ENCODE measurements at places on chromosomes 7 and 10.

DNA sequence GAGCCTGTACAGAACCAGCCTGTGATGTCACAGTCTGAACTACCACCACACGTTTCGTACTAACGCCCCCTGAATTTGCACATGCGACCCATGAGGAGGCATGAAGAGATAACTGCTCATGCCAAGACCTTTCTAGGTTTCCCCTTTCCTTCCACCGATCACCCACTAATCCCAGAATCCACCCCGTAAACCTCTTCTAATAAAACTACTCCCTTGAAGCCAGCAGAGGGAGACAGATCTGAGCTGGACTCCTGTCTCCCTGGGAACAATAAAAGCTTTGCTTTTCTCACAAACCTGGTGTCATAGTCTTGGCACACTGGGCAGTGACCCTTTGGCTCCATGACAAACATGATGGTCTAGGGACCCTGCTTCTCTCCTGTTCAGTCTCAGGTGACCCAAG is 144.5 kb downstream of the FRMD4A start:
- DNase-seq: no peak

GRCh38 chr7:20307901-20308300 is 22.8 kb upstream of the ITGB8 start:
- DNase-seq: no peak

GRCh38 chr7:16368885-16369284 is 52.5 kb downstream of the CRPPA start:
- no peak for DNase-seq

DNA sequence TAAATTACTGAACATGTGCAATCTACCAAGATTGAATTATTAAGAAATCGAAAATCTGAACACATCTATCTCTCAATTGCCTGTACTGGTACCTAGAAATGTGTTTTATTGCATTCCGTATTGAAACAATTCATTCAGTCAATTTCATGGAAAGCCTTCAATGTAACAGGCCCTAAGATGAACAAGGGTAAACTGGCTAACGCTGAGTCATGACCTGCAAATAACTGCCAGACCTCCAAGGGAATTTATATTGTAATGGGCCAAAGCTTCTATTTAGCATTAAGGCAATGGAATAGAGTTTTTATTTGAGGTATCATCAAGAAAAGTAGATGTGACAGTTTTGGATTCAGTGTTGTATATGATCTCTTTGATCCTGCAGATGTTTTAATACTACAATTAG is 49.9 kb upstream of the CD36 start:
- DNase-seq: no peak
